Lower lobe of right lung (tissue), 2 donors: ENCODE measurements at places on chromosomes 13 and 19.

DNA sequence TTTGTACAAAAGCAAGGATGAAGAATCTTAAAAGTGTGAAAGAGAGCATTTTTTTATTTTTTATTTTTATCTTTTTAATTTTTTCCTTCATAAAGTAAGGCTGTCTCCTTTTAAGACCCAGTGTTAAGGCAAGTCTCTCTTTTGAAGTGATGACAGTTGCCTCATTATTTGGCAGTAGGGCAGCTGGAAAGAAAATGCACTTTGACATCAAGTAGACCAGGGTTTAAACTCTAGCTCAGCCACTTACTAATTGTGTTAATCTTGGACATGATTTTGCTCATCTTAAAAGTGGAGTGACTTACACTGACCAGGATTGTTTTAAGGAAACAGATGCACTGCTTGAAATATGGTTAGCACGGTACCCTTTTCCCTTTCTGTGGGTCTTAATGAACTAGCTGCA lies 18.5 kb downstream of the GPALPP1 start:
- no peak for DNase-seq

DNA sequence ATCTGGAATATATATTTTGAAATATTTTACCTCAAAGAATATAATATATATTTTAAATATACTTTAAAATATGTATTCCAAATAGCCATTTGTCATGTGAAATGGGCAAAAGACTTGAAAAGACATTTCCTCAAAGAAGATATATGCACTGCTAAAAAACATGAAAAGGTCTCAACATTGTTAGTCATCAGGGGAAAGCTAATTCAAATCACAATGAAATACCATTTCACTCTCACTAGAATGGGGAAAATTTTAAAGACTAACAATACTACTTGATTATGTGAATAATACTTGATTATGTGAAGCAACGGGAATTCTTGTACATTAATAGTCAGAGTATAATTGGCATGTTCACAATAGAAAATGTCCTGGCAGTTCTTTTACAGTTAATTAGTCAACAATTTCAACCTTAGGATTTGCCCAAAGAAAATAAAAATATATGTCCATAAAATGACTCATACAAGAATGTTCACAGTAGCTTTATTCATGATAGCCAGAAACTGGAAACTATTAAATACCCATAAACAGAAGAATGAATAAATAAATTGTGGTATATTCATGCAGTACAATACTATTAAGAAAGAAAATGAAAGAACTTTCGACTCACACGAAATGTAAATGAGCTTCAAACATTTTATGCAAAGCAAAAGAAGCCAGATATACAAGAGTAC lies 6.8 kb upstream of the KBTBD6 start:
- DNase-seq = no peak

DNA sequence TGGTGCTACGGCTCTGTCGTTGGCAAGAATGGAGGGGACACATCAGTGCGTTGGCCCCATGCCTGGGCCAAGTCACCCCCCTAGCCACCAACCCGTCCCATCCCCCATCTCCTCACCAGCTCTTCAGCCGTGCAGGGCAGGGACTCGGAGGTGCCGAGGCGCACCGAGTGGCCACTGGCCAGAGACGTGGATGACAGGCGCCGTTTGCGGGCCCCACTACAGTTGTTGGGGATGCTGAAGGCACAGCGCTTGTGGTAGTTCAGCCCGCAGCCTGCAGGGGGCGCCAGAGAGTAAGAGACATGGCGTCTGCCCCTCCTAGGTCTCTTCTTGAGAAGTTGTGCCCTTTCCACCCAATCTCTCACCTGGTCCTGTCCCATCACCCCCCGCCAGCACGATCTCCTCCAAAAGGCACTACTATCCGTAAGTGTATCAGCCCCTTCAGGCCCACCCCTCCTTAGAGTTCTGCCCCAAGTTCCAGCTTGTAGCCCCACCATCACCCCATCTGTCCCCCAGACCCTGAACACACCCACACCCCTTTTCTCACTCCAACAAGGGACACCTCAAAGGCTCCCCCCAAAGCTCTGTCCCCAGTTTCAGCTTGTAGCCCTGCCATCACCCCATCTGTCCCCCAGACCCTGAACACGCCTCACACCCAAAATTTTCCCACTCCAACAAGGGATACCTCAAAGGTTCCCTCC lies 12.4 kb downstream of the PRKD2 start:
- DNase-seq = peak; percentile 88

GRCh38 chr19:6423499-6424194 lies 964 bp downstream of the KHSRP start:
- no peak for DNase-seq

- no peak for DNase-seq
These were observed 86.2 kb upstream of the HTR2A start for GRCh38 chr13:46982856-46983582.

- DNase-seq = no peak
These were observed 112.7 kb downstream of the OLFM4 start for GRCh38 chr13:53141336-53141735.

DNA sequence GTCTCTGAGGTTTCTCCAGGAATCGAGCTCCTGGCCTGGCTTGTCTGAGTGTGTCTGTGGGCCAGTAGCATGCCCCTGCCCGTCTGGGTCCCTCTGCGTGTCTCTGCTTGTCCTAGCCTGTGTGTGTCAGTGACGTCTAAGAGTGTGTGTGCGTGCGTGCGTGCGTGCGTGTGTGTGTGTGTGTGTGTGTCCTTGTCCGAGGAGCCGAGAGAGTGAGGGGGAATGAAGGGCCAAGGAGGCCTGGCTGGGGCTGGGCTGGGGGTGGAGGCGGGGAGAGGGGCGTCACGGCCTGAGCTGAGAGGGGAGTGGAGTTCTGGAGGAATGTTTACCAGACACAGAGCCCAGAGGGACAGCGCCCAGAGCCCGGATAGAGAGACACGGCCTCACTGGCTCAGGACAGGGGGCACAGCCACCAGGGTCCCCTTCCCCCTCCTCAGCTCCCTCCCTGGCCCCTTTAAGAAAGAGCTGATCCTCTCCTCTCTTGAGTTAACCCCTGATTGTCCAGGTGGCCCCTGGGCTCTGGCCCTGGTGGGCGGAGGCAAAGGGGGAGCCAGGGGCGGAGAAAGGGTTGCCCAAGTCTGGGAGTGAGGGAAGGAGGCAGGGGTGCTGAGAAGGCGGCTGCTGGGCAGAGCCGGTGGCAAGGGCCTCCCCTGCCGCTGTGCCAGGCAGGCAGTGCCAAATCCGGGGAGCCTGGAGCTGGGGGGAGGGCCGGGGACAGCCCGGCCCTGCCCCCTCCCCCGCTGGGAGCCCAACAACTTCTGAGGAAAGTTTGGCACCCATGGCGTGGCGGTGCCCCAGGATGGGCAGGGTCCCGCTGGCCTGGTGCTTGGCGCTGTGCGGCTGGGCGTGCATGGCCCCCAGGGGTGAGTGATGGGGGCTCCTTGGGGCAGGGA lies at the start of gene AXL:
Gene AXL, plus strand, starts transcription at position 609 of the 893 bp plus-strand sequence. Its CDS starts 170 bp downstream, at position 779.
- peak; percentile 76 for DNase-seq

- DNase-seq = no peak
These were observed 791 bp downstream of the TMED1 start for GRCh38 chr19:10835089-10835753.

DNA sequence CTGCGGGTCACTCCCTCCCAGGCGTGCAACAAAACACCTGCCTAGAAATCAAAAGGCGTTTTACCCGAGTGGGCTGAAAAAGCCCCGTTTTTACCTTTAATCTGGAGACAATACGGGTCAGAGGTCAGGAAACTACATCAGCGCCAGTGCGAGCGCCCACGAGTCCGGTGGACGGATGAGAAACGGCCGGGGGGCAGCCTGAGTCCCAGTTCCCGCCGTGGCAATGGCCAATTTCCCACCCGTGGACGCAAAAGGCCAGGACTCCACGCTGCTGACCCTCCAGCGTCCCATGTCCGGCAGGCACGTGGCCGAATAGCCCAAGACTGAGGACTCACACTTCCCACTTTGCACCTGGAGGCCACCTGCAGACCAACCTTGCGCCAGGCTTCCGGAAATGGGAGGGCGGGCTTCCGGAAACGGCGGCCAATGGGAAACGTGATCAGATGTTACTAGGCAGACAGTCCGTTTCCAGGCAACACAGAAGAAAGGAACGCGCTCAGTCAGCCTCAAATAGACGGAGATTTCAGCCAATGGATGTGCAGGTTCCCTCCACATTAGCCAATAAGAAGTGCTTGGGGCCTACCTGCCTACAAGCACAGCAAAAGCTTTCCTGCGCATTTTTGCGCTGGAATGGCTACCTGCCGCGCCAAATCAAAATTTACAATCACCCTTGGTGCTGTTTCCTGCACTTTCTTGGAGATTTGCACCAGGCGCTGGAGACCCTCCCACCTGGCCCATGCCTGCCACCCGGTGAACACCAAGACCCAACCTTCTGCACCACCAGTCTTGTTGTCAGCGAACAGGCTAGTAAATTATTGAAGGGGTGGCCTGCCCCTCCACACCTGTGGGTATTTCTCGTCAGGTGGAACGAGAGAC lies 47.4 kb downstream of the ZFP14 start:
- DNase-seq = peak; percentile 70

DNA sequence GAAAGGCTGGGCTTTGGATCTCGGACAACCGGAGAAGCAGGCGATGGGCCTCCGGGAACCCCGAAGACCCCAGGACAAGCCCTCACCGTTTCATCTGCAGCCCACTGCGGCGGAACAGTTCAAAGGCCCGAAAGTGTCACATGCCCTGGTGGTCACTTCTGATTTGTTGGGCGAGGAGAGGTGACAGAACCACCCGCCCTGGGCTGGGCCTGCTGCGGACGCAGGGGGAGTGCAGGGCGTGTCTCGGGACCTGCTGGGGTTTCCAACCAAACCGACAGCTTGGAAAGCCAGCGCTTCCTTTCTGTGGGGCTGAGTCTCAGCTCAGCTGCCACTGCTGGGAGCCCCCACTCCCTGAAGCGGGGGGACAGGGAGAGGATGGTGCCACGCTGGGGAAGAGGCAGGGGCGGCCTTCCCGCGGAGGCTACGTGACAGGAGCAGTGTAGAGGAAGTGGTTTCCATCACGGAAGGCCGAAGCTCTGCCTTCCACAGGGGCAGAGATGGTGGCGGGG lies 22.8 kb upstream of the ZBTB7A start:
- peak; percentile 78 for DNase-seq

- no peak for DNase-seq
These were observed 64.0 kb downstream of the SERP2 start for GRCh38 chr13:44437356-44438233.

GRCh38 chr19:38850436-38850975 lies 720 bp upstream of the HNRNPL start:
- DNase-seq = no peak

DNA sequence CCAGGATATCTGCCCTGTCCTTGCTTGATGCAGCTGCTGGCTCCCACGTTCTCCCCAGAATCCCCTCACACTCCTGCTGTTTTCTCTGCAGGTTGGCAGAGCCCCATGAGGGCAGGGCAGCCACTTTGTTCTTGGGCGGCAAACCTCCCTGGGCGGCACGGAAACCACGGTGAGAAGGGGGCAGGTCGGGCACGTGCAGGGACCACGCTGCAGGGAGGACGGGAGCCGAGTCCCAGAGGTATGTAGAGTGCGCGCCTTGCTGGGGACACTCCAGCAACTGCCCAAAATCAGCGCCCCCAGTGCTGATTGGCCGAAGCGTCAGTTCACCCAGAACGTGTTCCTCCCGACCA lies 30.3 kb upstream of the MIER2 start:
- DNase-seq = no peak

DNA sequence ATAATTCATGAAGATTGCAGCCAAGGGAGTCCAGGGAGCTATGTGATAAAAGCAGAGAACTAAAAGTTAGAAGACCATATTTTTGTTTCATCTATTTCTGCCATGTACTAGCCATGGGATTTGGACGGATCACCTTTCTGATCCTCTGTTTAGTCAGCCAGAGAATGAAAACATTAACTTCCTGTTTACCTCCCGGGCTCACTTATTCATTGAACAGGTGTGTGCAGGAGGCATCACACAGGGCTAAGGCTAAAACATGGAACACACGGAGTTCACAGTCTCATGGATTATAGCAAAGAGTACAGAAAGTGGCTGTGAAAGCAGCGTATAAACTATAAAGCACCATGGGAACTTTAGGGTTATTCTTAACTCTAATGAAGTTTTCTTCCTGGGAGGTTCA lies 96.8 kb downstream of the GPR12 start:
- DNase-seq = no peak

DNA sequence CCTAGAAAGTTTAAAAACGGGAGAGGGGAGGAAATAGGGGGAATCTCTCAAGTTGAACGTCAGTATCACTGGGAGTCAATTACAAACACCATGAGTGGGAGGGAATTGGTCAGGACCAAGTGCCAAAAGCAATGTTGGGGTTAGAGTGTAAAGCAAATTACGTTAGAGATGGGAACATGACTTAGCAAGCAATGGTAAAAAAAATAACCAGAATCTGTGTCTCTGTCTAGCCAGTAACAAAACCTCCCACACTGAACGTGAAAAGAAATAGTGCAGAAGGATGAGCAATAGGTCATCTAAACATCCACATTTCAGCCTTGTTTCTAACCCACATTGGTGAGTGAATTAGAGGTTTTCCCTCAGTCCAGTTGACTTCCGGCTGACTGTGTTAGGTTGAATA lies 242.2 kb downstream of the COG6 start:
- DNase-seq = no peak

- DNase-seq = no peak
These were observed 505 bp downstream of the ZSWIM4 start for GRCh38 chr19:13795595-13796300.

DNA sequence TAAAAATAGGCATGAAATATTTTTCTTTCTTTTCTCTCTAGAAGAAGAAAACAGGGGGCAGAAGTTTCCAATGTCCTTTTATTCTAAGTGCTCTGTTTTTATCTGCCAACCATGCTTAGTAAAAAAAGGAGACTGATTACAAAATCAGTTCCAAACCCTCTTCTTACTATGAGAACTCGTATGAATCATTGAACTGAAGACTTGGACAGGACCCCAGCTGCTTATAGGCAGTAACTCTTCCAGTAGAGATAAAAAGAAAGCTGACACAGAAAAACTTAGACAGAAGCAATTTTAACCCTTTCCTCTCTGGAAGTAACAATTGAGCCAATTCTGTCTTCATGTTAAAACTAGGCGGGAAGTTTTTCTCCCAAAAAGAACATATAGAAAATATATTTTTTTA lies 24.5 kb upstream of the FREM2 start:
- no peak for DNase-seq

- DNase-seq = no peak
These were observed 99.0 kb downstream of the MBNL2 start for GRCh38 chr13:97321101-97321500.

DNA sequence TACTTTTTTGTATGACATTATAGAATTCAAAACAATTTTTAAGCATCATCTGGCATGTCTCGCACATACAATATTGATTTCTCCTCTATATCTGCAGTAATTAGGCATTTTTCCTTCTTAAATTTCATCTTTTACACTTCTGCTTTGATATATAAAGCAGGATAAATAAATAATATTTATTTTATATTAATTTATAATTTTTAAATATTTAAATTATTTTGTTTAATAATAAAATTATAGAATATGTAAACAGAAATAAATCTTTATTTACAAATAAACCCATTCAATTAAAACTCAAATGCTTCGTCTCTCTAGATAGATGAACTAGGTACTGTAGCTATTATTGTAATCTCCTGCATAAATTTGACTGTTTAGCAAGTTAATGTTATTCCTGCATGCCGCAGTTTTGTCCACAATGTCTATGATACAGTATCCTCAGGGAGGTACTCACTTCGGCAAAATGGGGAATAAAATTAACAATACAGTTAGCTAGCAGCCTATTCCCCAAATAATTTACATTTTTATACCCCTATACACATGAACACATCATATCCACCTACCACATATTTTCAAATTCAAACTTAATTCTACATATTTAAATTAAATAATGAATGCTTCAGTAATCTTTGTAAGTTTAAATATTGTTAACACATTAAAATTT lies 473.6 kb upstream of the SLC10A2 start:
- no peak for DNase-seq

GRCh38 chr19:1847684-1848398 lies 442 bp downstream of the REXO1 start:
- DNase-seq = no peak
